ENCODE measurements at places on chromosomes 12 and 14.

- DNase-seq = no peak
Measured at GRCh38 chr14:61609191-61609843, 86.0 kb upstream of the HIF1A start.

GRCh38 chr12:5379749-5380496, 52.0 kb upstream of the NTF3 start:
- no peak for DNase-seq

DNA sequence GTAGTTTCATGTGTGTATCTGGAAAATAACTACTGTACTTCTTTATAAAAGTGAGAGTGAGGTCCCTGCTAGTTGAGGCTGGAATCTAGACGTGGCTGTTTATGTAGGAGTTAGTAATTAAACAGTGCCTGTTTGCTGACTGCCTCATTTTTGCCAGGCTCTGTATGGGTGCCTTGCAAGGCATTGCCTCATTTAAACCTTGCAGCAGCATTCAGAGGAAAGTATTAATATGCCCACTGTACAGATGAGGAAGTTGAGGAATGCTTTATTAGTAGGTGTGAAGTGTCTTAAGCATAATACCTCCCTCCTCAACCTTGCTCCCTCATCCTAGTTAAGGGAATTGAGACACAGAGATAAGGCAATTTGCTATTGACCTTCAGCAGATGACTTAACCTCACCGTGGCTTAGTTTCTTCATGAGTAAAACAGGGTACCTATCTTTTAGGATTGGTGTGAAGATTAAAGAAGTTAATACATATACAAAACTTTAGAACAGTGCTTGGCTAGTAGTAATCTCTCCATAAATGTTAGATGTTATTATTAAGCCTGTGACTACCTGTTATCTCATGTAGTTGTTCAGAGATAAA, 28.7 kb downstream of the PPM1A start:
- DNase-seq = no peak

DNA sequence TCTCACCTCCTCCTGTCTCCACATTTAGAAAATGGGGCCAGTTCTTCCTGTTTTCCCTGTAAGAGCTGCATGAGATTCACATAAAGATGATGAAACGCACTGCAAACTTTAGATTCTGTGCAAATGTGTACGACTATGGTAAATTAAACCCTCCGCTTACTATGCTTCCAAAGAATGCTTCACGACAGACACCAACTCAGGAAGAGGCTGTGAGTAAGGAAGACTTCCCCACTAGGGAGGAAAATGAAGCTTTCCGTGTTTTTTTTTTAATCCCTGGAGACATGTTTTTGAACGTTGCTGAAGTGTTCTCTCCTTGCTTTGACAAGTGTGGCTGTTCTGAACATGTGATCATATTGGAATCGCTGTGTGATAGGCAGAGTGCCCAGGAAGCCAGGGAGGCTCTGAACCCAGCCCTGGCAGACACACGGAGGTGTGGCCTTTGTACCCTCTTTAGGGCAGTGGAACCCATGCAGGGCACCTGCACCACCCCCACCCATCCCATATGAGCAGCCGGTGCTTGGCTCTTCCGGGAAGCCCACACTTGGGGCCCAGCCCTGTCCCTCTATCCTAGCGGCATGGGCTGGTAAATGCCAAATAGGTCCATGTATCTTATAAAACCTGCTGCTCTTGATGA, 7.5 kb upstream of the SYNE3 start:
- DNase-seq = no peak

DNA sequence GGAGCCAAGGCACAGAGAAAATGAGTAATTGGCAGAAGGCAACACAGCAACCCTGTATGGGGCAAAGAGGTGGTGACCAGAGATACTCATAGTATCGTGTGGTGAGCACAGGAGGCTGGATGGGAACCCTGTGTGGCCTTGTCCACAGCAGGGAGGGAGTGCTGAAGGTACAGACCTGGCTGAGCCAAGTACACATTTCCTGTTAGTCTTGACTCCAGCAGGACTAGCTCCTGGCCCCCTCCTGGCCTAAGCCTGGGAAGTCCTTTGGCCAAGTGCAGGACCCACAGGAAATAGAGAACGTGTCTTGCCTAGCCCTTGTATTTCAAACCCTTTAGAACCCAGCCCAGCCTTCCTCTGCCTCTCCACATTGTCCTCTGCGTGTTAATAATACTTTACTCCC, 289.8 kb upstream of the PWP1 start:
- DNase-seq = no peak

- DNase-seq = no peak
Measured at GRCh38 chr12:81350309-81350708, 272.4 kb downstream of the ACSS3 start.

DNA sequence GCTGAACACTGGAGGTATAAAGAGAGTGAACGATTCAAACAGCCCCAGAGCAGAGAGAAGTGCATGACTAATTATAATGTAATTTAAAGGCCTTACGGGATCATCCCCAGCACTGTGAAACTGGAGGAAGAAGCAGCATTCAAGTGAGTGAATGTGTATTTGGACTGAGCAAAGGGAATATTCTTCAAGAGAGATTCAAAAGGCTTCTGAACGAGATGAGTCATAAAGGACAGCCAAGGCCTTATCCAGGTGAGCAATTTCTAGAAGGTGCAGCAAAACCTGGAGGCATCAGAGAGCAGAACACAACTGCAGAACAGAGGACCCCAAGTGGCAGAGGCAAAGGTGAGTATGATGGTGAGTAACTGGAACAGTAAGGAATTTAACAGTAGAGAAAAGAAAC, 127.2 kb downstream of the BCAT1 start:
- no peak for DNase-seq

- no peak for DNase-seq
Measured at GRCh38 chr12:12800406-12801180, 12.6 kb upstream of the DDX47 start.

GRCh38 chr14:28629328-28630004, 137.1 kb upstream of the FOXG1 start:
- no peak for DNase-seq

GRCh38 chr12:27711317-27711682, 668 bp downstream of the MRPS35 start:
- no peak for DNase-seq

Data from activated CD4-positive, alpha-beta T cell treated with anti-CD3 and anti-CD28 coated beads, Interleukin-2, amount 50 U/mL, for 4 hours (primary cell).